Activated T-helper 1 cell treated with Interleukin-2 at 50 U/mL for 16 hours (primary cell): ENCODE measurements at places on chromosomes 11 and 22.
A peak's percentile ranks its signal among the peaks of the same experiment; 100 is the strongest.

DNA sequence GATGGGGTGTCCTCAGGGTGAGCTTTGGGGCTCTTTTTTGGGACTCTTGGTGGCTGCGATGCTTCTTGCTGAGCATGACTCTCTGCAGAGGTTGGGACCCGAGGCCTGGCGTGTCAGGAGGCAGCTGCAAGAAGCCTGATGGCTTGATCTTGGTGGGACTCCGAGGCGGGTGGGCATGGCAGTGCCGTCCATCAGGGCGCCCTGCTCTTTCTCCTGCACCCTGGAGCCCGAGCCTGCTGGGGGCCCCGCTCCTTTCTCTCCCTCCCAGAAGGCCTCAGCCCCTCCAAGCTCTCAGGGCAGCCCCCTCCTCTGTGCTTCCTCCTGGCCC is 432.7 kb downstream of the TBC1D22A start:
- DNase-seq: no peak

- DNase-seq: no peak
Observed at GRCh38 chr11:83827940-83828554, 541.9 kb upstream of the CCDC90B start.

GRCh38 chr11:99535406-99535805 is 514.7 kb downstream of the CNTN5 start:
- DNase-seq: no peak

GRCh38 chr22:38032681-38033521 is 24.3 kb upstream of the PICK1 start:
- no peak for DNase-seq

GRCh38 chr11:25423436-25424199 is 908.3 kb upstream of the ANO3 start:
- DNase-seq: no peak

- DNase-seq: no peak
Observed at GRCh38 chr11:125404157-125404810, 91.8 kb downstream of the FEZ1 start.

DNA sequence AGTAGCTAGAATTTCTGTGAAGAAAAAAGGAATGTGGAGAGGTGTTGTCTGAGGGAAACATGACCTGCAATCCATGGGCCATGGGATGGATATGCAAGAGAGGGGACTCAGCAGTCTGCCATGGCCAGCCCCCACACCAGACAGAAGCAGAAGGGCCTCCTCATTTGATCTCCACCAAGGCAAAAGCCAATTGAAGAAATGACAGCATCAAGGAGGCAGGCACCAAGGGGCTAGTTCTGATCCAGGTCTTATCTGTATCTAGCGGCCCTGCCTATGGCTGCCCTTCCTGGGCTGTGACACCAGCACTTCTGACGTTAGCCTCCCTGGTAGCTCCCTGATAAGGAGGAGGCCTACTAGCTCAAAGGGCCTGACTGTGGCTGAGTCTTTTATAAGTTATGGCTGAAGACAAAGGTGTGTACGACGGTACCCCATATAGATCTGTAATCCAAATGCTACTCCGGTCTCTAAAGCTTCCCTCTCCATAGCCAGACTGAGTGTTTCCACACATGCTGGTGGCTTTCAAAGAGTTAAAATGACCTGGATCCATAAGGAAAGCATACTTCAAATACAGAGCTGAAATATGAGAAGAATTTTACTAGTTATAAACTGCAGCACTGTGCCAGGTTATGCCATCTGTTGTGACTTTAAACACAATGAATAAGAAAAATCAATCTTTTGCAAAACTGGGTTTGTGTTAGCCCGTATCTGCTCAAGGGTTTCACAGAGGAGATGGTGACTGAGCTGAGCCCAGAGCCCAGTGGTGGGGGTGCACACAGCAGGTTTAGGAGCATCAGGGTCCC is 34.4 kb downstream of the HIRA start:
- no peak for DNase-seq

- no peak for DNase-seq
Observed at GRCh38 chr11:100536979-100537378, 150.1 kb upstream of the ARHGAP42 start.

- peak; percentile 96 for DNase-seq
Observed at GRCh38 chr22:35299673-35300499, at the start of gene TOM1. Gene TOM1 (plus strand): TSS chr22:35299894. CDS start chr22:35299929, 35 bp downstream.

- no peak for DNase-seq
Observed at GRCh38 chr22:47808236-47808635, 1045.8 kb downstream of the TBC1D22A start.

GRCh38 chr11:123718063-123718462 is 23.4 kb downstream of the ZNF202 start:
- DNase-seq: no peak

DNA sequence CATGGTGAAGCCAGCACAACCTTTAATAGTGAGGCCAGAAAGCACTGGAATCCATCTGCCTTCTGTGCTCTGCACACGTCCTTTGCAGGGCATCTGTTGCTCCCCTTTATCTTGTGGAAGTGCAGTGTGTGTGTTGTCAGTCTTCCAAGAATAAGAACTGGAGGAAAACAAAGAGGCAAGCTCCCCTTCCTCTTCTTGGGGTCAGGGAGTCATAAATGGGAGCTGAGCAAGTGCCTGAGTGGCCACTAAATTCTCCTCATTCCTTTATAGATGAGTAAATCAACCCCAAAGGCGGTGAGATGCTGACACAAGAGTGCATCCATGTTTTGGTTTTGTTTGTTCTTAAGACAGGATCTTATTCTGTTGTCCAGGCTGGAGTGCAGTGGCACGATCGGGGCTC is 38.3 kb downstream of the WT1 start:
- DNase-seq: no peak

GRCh38 chr11:73182824-73183321 is 35.2 kb upstream of the P2RY2 start:
- DNase-seq: no peak

DNA sequence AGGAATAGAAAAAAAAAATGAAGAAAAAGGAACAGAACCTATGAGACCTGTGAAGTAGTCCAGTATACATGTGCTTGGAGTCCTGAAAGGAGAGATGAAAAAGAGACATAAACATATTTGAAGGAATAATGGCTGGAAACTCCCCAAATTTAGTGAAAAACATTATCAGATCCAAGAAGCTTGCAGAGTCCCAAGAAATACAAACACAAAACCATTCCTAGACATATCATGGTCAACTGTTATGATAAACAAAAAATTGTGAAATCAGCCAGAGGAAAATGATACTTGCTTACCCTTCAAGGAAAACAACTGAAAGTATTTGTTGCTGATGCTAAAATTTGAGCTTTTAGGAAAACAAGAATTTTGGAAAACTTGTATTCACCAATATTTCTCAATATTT is 250.1 kb downstream of the DDX10 start:
- DNase-seq: no peak

DNA sequence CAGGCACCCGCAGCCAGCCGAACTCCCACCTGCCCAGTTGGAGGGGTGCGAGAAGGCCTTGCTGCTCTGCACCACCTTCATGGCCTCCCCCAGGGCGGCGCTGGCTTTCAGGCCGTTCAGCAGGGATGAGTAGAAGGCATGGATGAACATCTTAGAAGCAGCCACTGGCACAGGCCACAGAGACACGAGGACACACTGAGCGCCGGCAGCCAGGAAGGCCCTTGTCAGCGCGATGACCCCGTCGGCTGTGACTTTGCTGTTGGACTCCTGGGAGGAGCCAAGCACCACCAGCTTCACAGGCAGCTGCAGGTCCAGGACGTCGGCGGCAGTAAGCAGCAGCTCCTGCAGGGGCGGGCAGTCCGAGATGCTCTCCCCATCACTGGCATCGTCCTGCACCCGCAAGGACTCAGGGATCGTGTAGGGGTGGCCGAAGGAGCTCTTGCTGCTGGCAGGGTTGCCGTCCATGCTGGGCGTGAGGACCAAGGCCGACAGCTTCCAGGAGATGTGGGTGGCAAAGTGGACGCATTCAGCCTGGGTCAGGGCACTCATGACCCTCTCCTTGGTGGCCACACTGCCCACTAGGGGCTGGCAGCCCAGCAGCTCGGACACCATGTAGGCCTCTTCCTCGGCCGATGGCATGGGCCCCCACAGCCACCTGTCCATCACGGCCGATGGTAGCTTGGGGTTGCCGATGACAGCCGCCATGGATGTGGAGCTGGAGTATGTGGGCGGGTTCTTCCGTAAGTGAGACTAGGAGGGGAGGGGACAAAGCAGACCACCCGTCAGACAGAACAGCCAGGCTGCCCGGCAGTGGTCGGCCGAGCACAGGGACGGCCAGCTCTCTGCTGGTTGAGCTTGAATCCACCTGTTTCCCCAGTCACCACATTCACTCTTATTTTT is 79.7 kb upstream of the PITPNB start:
- DNase-seq: no peak

GRCh38 chr22:40476341-40476740 is 105.9 kb downstream of the SGSM3 start:
- no peak for DNase-seq

- DNase-seq: no peak
Observed at GRCh38 chr11:5701055-5701577, 11.5 kb downstream of the TRIM22 start.

DNA sequence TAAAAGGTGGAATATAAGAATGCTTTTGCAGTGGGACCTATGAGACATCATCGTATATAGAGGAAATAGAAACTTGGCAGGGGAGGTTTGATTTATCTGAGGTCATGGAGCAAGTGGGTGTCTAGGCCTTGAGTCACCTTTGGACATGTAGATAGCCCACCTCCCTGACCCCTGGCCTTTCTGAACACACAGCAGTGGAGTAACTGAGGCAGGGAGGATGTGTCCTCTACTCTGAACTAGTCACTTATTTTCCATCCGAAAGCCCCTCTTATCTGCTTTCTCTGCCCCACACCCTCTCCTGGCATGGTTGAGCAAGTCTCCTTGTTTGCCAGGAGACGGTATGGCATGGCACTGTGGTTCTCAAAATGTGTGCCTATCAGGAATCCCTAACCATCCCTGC is 7.9 kb downstream of the CD82 start:
- DNase-seq: no peak

DNA sequence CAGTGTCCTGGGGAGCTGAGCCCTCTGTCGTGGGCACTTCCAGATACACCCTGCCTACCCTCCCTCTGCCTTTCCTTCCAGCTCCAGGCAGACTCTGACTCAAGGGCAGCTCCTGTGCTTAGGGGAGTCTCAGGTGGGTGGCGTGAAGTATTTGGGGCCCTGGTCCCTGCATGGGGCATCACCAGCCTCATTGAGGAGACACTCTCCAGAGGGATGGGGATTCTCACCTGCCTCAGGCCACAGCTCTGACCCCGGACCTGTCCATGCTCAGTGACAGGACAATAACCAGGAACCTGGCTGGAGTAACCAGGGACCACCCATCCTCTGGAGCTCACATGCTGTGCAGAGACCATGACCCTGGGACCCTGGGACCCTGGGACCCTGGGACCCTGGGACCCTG is 41.2 kb downstream of the GGTLC2 start:
- DNase-seq: no peak

DNA sequence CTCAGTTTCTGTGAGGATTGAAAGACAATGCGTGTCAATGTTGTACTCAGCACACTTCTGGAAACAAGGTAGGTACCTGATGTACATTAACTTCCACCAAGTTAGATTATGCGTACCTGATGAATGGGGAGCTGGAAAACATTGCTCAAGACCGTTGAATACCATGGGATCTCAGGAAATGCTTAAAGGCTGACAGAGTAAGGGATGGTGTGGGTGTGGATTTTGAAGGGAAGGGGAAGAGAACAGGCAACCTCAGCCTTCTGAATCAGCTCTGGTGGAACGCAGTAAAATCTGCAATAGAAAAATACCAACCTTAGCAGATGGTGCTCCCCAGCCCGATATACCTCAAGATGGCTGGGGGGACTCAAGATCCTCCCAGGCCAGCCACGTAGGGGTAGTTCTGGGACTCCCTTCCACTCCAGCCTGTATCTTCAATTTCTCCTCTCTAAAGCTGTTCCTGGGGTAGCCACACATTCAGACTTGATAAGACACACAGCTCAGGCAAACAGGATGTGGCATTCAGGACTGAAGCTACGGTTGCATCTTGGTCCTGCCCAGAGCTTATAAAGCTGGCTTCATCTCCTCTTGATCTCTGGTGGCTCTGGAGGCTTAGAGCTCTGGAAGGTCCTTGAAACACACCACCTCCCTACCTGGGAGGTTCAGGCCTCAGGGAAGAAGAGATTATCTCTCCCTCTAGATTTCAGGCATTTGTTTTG is 111.8 kb downstream of the CTNND1 start:
- DNase-seq: no peak

DNA sequence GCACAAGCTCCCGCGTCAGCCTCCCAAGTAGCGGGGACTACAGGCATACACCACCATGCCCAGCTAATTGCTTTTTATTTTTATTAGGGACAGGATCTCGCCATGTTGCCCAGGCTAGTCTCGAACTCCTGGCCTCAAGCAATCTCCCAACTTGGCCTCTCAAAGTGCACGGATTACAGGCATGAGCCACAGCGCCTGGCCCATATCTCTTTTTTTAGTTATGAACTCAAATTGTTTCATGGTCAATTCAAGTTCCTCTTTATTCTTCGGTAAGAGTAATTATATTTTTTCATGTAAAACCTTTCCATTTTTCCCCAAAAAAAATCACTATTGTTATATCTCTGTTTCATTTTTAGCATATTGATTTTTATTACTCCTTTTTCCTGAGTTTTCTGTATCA is 25.5 kb downstream of the FCHSD2 start:
- DNase-seq: no peak

GRCh38 chr22:29712119-29712518 is 7.7 kb upstream of the CABP7 start:
- no peak for DNase-seq

DNA sequence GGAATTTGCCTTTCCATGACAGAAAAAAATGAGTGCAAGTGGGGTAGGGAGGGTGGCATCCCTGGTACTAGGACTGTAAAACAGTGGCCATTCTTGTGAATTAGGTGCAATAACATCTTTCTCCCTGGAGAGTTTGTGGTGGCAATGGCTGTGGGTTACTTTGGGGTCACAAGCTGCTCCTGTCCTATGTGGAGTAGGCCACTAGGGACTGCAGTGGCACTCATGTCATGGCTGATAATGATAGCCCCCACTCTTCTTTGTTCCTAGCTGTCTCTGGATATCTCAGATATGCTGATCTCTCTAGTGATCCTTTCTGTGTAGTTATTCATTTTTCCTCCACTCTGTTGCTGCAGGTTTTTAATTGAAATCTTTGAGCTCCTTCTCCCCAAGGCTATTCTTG is 270.5 kb upstream of the CHORDC1 start:
- DNase-seq: no peak

DNA sequence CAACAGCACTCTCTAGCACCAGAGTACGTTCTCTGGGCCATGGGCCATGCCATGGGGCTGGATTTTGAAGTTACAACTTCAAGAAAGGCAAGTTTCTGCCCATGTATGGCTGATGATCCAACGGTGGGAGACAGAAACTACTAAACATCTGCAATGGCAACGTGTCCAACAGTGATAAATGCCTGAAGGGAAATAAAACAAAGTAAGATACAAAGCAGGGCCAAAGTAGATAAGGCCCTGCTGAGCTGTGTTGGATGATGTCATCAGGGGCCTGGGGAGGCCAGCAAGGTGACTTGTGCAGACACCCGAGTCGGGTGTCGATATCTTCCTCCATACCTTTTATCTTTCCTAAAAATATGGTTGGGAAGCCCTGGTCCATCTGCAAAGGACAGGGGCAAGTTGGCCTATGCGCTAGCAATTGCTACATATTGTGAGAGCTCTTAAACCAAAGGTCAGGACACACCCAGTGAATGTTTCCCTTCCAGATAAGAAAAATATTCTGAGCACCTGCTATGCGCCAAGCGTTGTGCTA is 487.2 kb downstream of the MN1 start:
- no peak for DNase-seq

- no peak for DNase-seq
Observed at GRCh38 chr22:28405588-28405987, 274.1 kb downstream of the TTC28 start.

- DNase-seq: no peak
Observed at GRCh38 chr11:75891947-75892739, 77.1 kb downstream of the UVRAG start.
